ENCODE measurements at places on chromosomes 12 and 14.

GRCh38 chr12:2759733-2760132, 35.0 kb upstream of the FKBP4 start:
- no peak for DNase-seq
- no peaks in the 10 kb centered on the region for H3K36me3 ChIP-seq

DNA sequence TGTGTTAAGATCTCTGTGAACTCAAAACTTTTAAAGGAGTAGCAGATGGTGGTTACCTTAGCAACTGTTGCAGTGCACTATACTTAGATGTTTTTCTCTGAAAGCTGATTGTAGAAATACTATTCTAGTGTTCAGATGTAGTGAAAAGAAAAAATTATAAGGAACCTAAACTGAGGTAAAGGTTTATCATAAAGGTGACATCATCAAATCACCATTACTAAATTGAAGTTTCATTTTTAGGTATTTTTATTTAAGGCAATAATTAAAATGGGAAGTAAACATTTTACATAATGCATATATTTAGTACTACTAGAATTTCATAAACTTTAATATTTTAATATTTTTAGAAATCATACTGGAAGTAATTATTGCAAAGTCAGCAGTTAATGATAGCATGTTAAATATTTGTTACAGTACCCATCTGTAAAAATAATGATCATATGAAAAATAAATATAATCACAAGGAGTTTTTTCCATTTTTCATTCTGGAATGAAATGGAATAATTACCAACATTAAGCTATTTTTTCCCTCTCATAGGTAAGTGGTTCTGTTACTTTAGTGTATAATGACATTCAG, 141.1 kb upstream of the NAV3 start:
- DNase-seq: no peak
- no peak overlapping the region for H3K4me3 ChIP-seq
- no peaks in the 10 kb centered on the region for H3K4me1 ChIP-seq
- H3K27me3 ChIP-seq: no peaks in the 10 kb centered on the region

DNA sequence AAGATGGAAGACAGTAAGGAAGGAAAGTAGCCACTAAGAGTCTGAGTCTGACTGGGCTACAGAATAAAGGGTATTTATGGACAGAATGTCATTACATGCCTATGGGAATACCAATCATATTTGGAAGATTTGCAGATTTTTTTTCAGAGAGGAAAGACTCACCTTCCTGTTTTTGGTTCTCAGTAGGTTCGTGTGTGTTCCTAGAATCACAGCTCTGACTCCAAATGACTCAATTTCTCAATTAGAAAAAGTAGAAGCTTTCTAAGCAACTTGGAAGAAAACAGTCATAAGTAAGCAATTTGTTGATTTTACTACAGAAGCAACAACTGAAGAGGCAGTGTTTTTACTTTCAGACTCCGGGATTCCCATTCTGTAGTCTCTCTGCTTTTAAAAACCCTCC, 15.4 kb upstream of the PAPLN start:
- DNase-seq: no peak
- no peak overlapping the region for H3K27ac ChIP-seq
- H3K36me3 ChIP-seq: peaks cover 2% of the 10 kb centered on the region
- peaks cover 9% of the 10 kb centered on the region for H3K4me1 ChIP-seq
- no peak overlapping the region for H3K4me3 ChIP-seq
- H3K27me3 ChIP-seq: no peaks in the 10 kb centered on the region

DNA sequence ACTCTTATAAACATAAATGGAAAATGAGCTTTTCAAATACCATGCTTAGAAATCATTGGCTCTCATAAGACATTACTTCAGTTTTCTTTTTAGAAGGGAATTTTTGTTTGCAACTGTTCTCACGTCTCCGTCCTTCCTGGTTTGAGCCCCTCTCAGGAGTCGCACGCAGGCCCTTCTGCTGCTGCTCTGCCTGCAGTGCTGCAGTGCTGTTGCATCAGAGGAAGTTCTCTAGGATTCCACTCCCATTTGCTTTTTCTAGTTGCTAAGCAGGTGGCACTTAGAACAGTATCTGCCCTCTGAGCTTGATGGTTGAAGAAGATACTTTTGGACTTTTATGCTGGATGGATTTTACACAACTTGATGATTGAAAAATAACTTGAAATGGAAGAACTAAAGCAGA, 70.8 kb downstream of the SCN8A start:
- H3K36me3 ChIP-seq: no peaks in the 10 kb centered on the region
- DNase-seq: no peak
- no peak overlapping the region for H3K27ac ChIP-seq

DNA sequence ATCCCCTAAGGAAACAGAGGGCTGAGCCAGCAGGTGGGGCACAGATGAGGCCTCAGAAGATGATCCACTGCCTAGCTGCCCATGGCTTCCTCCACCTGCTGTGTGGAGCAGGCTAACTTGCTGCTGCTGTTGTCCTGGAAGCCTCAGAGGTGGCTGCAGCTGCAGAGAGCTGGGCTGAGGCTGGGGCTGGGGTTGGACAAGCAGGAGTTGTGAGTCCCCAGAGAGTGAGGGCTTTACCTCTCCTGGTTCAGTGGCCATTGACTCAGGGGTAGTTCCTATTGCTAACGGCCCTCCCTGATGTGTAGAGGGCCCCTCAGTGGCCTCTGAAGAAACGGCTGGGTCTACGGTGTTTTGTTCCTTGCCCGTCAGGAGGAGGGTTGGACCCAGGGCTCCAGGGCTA, 13.7 kb upstream of the PRKAG1 start:
- H3K36me3 ChIP-seq: peaks cover 28% of the 10 kb centered on the region
- no peak overlapping the region for H3K4me3 ChIP-seq
- no peak overlapping the region for H3K27ac ChIP-seq
- no peaks in the 10 kb centered on the region for H3K27me3 ChIP-seq

- H3K4me1 ChIP-seq: no peaks in the 10 kb centered on the region
- no peaks in the 10 kb centered on the region for H3K36me3 ChIP-seq
- no peak overlapping the region for H3K27ac ChIP-seq
- DNase-seq: no peak
- no peaks in the 10 kb centered on the region for H3K27me3 ChIP-seq
Observed at GRCh38 chr12:77160931-77161330, 95.6 kb upstream of the E2F7 start.

DNA sequence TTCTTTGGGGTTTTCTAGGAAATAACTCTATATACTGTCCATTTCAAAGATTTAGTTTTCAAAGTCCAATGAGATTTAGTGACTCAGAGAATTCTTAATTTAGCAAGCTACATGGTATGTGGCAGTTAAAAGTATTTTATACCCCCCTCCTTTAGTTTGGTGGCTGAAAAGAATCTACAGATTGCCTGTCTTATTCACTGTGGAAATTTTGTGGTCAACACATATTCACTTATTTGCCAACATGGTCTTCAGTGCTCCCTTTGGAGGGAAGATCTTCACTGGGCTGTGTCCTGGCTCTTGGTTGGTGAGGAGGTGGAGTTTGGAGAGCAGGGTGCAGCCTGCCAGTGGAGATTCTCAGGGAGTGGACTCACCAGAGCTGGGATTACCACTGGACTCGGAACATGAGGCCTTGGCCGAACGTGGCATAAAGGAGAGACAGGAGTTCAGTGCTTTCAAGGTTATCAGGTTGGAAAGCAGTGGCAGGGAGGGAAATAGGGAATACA, 39.8 kb downstream of the SAMD4A start:
- no peaks in the 10 kb centered on the region for H3K27me3 ChIP-seq
- H3K4me3 ChIP-seq: no peak overlapping the region
- no peak for DNase-seq

DNA sequence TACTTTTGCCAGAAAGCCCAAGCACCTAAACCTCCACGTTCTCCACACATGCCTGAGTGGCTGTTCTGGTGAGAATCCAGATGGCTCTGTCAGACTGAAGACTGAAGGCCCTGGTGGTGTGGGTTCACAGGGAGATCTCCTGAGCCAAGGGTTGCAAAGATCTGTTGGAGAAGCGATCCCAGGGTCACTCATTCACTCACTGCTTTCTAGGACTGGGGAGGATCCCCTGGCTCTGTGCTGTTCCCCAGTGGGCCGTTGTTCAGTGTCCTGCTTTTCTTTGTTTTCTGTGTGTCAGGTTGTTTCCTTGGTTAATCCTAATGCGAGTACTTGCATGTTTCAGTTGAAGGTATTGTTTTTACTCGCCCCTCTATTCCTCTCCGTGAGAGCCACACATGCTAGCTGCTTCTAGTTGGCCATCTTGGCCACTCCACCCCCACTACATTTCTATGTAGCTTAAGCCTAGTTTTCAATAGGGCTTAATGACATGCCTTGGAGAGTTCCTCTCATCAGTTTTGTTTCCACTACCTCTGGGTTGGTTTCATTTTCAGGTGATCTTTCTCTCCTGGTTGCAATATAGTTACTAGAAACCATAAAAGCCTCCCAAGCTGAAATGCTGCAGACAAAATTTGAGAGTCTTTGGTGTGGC, 144.5 kb upstream of the SLC38A2 start:
- peak; percentile 85 for DNase-seq
- H3K4me3 ChIP-seq: peak overlapping the region; percentile 18
- H3K4me1 ChIP-seq: peaks cover 30% of the 10 kb centered on the region
- H3K36me3 ChIP-seq: no peaks in the 10 kb centered on the region
- H3K27me3 ChIP-seq: no peaks in the 10 kb centered on the region

DNA sequence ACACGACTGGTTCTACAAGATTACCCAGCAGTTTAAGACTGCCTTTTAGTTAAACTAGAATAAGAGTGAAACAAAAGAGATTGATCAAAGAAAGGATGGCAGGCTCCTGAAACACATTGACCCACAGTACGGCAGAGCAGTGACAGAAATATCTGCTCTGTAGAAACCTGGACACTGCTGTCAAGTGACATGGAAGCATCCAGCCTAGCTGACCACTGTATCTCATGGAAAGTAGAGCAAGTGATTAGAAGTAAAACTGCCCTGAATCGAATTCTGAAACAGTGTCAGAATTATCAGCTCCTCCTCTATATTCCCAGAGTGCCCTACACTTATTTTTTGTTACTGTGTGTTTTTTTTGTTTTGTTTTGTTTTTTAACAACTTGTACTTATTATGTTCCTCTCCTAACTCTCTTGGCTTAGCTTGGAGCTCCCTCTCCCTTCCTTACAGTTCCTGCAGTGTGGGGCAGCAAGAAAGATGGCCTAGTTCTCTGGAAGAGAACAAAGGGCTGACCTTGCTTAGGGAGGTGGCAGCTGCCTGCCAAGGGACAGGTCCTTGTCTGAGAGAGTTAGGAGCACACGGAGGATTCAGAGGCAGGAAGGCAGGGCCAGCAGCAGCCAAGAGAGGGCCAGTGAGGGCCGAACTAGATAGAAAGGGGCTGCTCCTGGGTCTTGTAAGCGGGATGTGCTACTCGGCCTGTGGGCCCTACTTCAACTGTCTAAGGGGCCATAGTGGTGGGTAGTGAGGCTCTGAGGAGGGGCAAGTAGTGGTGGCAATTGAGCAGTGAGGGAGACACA, 97.2 kb downstream of the PTPRR start:
- H3K4me3 ChIP-seq: no peak overlapping the region
- no peaks in the 10 kb centered on the region for H3K36me3 ChIP-seq
- DNase-seq: no peak
- H3K4me1 ChIP-seq: no peaks in the 10 kb centered on the region

GRCh38 chr12:49455501-49455900, 83.3 kb upstream of the KCNH3 start:
- H3K27ac ChIP-seq: no peak overlapping the region
- no peak overlapping the region for H3K4me3 ChIP-seq
- no peaks in the 10 kb centered on the region for H3K27me3 ChIP-seq
- no peaks in the 10 kb centered on the region for H3K36me3 ChIP-seq
- DNase-seq: no peak

DNA sequence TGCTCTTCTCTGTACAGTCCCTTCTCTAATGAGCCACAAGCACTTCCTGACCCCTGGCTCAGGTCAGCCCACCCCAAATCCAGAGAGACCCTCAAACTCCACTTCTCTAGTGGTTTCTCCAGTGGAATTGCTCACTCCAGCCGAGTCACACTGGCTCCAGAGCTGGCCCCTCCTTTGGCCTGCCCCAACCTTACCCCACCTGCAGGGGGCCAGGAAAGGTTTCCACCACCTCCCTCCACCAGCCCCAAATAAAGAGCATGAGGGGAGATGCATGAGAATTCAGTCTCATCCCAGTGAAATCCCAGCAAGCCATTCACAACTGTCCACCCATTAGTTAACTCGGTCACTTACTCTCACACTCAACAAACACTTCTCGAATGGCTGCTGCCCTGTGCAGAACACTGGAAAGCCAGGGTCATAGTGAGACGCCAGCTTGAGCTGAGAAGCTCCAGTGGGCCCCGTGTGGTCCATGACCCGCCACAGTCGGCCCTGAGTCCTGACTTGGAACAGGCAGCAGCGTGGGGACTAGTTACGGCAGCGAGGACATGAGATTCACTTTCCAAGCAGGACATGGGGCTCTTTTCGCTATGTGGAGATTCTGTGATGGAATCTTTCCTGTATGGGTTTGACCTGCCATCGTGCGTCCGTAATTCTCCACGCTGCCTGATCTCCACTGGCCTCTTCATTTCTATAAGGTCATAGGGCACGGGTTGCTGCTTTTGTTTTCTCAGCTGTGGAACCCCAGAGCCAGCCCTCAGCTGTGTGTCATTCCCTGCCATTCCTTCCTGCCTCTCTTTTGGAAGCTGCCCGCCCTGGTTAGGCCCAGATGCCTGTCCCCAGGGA, 44.2 kb downstream of the SLC6A12 start:
- H3K4me1 ChIP-seq: peaks cover 8% of the 10 kb centered on the region
- H3K27me3 ChIP-seq: no peaks in the 10 kb centered on the region
- no peak overlapping the region for H3K4me3 ChIP-seq
- H3K27ac ChIP-seq: no peak overlapping the region
- H3K36me3 ChIP-seq: no peaks in the 10 kb centered on the region
- no peak for DNase-seq

DNA sequence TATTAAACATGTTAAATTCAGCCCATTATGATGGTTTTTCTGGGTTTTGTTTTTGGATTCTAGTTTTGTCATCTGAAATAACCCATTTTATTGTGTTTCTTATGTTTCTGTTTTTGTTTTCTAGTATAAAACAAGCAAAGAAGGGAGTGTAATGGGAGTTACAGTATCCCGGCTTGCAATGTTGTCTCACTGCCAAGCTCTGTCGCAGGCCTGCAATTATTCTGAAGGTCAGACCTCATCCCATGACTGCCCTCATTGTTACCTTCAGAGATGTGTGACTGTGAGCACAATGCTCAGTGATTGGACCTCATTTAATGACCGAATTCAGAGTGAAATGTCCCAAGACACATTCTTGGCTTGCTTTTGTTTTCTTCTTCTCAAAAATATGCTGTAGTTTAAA, 73.0 kb upstream of the ATF1 start:
- no peak for DNase-seq
- peaks cover under 1% of the 10 kb centered on the region for H3K36me3 ChIP-seq
- H3K27me3 ChIP-seq: no peaks in the 10 kb centered on the region
- no peak overlapping the region for H3K4me3 ChIP-seq
- H3K4me1 ChIP-seq: no peaks in the 10 kb centered on the region

DNA sequence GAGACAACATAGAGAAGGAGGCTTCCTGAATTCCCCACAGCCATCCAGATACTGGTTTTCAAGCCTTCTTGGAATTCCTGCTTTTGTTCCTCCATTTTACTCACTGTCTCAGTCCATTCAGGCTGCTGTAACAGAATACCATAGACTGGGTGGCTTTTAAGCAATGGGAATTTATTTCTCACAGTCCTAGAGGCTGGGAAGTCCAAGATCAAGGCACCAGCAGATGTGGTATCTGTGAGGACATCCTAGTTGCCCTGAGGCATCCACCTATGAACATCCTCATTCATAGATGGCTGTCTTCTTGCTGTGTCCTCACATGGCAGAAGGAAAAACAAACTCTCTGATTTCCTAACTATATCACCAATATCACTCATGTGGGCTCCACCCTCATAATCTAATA, 374.9 kb downstream of the FUT8 start:
- H3K27me3 ChIP-seq: no peaks in the 10 kb centered on the region
- H3K27ac ChIP-seq: no peak overlapping the region
- H3K4me3 ChIP-seq: no peak overlapping the region
- no peaks in the 10 kb centered on the region for H3K4me1 ChIP-seq
- no peaks in the 10 kb centered on the region for H3K36me3 ChIP-seq
- DNase-seq: no peak
